ENCODE measurements at places on chromosomes 5 and 9.

DNA sequence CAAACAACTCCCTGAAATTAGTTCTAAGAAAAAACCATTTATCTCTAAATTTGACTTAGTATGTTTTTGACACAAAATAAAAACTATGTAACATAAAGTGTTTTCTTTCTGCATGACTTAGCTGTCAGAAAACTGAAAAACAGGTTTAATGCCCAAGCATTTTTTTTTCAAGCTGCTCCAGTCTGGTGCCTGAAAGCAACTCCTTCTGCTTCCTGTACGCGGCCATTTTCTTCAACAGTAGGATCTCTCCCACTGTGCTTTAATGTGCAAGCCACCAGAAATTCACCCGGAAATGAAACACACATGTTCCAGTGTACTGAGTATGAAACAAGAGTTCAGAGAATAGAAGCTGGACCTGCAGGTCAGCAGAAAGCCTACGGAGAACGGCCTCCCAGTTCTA is 161.2 kb downstream of the MED27 start:
- DNase-seq: no peak

- DNase-seq: no peak
Measured at GRCh38 chr5:11023945-11024344, 262.9 kb upstream of the DAP start.

GRCh38 chr9:25850803-25851202 is 172.6 kb upstream of the TUSC1 start:
- no peak for DNase-seq

GRCh38 chr9:70340572-70340971 is 73.9 kb downstream of the KLF9 start:
- peak; percentile 46 for DNase-seq

DNA sequence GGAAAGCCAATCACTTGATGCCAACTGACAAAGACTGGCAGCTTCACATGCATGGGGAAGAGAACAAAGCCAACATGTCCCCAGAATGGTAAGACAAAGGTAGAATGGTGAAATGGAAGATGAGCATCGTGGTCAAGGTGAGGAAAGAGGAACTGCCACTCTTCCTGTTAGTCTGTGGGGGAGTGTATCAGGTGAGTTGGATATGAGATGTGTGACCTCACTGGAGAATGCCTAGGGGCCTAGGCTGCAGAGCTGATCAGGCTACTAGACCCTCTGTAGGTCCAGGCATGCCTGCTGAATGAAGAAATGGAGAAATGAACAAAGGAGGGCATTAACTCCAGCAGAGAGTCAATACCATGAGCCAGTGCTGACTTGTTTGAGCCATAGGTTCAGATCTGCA is 112.4 kb upstream of the SLC1A3 start:
- no peak for DNase-seq

- DNase-seq: no peak
Measured at GRCh38 chr9:91577633-91578061, 154.0 kb upstream of the NFIL3 start.

DNA sequence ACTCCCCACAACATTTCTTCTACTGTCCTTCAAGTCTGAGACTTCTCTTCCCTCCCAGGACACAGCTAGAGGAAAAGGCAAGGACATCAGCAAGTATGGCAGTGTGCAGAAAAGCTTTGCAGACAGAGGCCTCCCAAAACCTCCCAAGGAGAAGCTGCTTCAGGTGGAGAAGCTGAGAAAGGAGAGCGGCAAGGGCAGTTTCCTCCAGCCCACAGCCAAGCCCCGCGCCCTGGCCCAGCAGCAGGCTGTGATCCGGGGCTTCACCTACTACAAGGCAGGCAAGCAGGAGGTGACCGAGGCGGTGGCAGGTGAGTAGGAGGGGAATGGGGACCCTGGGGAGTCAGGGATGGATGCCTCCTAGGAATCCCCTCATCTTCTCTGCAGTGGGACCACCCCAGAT is 24.4 kb downstream of the OLFML2A start:
- no peak for DNase-seq

GRCh38 chr5:131258733-131259132 is 5.1 kb upstream of the CDC42SE2 start:
- no peak for DNase-seq

DNA sequence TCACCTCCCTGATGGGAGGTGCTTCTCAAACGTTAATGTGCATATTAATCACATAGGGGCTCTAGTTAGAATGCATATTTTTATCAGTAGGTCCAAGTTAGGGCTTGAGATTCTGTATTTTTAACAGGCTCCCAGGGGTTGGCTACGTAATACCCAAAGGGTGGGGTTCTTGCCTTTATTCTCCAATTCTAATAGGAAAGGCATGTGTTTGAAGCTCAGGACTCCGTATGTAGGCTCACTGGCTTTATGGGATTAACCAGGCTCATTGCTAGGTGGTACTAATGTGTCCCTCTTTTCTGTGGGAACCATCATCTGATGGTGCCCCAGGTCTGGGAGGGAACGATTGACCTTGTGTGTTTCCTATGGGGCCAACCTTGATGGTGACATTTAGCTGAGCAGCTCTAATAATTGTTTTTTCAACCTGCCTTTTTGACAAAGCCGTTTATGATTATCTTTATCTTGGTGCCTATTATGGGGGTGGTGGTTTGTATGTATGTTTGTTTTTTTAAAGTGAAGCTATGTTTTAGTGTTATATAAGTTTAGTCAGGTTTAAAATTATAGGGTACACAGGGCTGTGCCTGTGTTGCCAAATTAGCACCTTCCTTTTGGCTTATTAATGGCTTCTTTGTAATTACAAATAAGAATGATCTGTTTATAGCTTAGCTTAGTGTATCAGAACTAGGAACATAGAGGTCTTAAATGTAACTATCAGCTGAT is 20.8 kb downstream of the TJP2 start:
- peak; percentile 46 for DNase-seq

DNA sequence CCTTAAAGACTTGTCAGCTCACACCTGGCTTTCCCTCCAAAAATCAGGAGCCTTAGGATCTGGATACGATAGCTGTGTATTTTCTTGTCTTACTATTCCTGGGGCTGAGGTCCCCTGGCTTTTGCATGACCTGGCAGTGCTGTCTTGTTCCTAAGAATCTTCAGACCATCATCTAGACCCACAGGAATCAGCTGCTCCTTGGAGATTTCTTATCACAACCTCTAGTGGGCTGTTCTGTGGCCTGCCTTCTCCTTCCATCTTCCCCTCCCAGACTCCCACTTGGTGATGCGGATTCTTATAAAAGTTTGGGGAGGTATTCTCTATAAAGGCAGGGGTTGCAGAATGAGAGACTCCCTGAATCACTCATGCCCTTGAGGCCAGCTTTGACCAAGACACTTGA is 21.4 kb downstream of the LCP2 start:
- no peak for DNase-seq

GRCh38 chr5:12017007-12017406 is 112.8 kb upstream of the CTNND2 start:
- DNase-seq: no peak

DNA sequence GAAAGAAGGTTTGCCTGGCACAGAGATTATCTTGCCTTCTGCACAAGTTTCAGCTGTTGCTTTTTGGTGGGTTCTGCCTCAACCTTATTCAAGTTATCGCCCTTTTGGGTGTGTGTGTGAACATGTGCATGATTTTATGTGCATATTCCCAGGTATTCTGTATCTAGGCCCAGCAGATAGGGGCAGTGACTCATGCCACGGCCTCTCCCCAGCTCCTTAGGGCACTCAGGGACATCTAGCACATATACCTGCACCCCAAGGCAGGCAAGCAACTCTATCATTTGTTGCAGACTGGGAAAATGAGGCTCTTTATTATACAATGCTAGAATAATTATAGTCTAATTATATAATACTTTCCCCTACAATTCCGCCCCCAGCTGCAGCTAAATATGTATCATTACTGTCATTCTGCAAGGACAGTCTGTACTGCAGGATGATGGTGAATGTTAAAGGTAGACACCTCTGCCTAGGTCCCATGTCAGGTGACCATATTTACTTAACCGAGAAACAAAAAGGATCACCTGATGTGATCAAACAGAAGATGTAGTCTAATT is 128.9 kb downstream of the PDE8B start:
- no peak for DNase-seq

DNA sequence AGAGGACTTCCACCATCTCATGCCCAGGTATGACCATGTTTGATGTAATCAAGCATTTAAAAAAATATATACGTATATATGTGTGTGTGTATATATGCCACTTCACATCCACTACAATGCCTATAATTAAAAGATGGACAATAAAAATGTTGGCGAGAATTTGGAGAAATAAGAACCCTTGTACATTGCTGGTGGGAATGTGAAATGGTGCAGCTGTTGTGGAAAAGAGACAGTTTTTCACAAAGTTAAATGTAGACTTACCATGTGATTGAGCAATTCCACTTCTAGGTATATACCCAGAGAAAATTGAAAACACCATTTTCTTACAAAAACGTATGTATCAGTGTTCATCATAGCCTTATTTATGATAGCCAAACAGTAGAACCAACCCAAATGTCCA is 229.2 kb upstream of the WWC1 start:
- DNase-seq: no peak

- no peak for DNase-seq
Measured at GRCh38 chr5:124735169-124735858, 11.1 kb downstream of the ZNF608 start.

DNA sequence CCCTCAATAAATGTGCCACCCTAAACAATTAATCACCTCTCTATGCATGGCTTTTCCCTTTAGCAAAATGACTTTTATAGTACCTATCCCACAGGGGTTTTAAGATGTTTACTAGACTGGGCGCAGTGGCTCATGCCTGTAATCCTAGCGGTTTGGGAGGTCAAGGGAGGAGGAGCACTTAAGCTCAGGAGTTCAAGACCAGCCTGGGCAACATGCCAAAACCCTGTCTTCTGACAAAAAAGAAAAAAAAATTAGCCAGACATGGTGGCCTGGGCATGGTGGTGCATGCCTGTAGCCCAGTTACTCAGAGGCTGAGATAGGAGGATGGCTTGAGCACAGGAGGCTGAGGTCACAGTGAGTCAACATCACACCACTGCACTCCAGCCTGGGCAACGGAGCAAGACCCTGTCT is 13.5 kb downstream of the SH3TC2 start:
- no peak for DNase-seq

DNA sequence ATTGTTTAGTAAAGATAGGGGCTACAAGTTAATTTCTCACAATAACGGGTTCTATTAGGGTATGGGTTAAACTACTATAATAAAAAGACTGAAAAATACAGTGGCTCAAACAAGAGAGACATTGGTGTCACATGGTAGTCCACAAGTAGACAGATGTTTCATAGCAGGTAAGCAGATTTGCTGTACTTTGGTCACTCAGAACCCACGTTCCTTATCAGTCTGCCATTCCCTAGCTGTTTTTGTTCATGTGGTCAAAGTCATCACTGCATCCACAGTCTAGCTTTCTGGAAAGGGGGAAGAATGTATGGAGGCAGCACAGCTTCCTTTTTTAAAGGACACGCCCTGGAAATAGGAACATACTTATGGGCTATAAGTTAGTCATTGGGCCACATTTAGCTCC is 73.0 kb downstream of the SLC12A2 start:
- DNase-seq: no peak

DNA sequence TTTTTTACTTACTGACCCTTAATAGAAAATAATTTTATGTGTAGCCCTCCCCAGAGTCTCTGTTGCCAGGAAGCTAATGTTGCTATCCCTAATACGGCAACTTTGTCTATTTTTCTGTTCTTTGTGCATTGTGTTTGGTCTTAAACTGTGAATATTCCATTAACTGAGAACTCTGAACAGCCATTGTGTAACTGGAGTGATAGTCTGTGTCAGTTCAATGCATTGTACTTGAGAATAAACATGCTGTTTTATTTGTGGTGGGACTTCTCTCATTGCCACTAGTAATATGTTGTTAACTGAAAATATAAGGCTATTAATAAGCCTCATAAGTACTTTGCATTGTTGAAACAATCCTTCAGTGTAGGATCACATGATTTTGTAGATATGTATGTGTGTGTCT is 278.3 kb upstream of the DMRT1 start:
- DNase-seq: no peak

DNA sequence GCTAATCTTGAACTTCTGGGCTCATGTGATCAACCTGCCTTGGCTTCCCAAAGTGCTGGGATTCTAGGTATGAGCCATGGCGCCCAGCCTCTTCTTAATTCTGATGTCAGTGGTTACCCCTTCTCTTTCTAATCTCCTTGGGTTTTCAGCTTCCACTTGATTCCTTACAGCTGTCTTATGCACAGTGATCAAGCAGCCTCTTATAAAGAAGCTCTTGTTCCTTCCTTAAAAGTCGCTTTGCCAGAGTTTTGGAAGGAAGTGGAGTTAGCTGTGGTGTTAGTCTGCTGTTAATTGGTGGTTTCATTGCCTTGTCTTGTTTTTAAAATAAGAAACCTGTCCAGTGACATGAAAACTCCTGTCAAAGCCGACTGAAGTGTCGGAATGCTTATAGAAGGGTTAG is 128.1 kb upstream of the CACNA1B start:
- DNase-seq: no peak

DNA sequence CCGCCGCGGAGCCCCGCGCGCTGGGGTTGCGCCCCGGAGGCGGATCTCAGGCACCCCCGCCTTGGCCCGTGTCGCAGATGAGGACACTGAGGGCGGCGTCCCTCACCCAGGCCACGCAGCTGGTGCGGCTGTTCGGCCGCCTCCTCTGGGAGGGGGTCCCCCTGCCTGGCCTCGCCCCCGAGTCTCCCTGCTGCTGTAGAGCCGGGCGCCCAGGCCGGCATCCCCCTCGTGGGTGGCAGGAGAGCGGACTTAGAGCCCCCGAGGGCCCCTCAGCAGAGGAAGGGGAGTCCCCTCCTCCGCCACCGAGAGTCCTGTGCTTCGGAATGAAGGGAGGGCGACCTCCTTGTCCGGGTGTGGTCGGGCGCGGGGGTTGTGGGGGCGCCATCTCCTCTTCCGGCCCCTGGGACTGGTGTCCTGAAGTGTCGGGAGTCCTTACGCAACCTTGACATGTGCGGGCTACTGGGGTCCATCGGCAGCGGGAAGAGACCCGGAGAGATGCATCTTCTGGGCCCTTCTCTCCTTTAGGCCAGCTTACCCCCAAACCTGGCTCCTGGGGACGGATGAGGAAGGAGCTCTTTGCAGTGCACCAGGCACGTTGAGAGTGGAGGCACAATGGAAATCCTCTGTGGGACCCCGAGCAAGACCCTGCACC is 11.7 kb upstream of the EXOSC2 start:
- DNase-seq: peak; percentile 30

- DNase-seq: no peak
Measured at GRCh38 chr9:79195879-79196278, 375.9 kb upstream of the TLE4 start.

DNA sequence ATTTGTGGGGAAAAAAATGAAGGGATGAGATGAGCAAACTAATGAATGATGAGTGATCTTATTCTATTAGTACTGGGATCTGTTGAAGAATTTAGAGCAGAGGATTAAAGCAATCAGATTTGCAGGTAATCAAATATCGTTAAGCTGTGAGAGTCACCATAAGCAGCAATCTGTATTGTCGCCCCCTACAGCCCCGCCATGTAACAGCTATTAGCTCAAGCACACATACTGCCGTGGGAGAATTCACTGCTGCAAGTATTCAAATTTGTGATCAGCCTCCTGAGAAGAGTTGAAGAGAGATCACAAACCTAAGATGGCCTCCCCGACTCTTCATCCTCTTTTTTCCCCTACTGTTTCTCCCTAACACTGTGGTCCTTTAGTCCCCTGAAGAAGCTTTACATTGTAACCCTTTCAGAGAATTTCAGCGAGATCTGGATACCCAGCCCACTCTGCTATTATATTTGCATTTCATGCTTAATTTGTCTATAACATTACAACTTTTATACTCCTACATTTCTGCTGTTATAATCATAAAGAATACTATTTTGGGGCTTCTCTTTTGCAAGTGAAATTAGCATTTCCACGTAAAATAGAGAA is 28.5 kb upstream of the PHF24 start:
- DNase-seq: peak; percentile 70
